ENCODE measurements at places on chromosomes 12 and 14.
A peak's percentile ranks its signal among the peaks of the same experiment; 100 is the strongest.

DNA sequence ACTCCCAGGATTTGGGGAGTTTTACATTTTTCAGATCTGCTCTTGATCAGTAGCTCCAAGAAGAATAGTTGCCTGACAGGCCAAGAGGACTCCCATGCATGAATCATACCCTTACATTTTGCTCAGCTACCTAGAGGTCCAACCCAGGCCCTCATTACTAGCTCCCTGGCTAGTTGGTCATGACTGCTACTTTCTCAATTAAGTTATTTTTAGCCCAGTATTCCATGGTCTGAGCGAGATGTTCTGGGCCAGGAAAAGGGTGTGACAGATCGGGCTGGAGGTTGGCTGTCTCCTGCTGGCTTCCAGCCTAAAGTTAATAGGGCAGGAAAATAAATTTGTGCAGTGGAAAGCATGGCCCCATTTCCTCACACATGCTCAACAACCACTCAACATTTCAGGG lies 379.2 kb downstream of the GRIN2B start:
- DNase-seq: no peak

DNA sequence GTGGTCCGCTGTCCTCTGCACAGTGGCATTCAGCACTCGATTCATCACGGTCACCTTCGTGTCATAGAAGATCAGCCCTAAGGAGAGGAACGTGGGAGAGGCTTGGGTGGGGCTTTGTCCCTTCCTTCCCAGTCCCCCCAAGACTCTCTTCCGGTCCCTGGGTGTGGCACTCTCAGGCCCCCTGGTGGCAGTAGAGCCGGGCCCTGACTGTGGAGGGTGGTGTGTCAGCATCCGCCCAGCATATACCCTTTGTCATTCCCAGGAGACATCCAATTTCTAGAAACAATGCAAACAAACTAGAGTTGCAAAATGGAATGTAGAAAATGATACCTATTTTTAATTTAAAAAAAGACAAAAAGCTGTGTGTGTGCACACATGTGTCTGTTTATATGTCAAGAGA lies 45.0 kb downstream of the TRAFD1 start:
- DNase-seq: peak; percentile 74

- no peak for DNase-seq
Observed at GRCh38 chr12:88472248-88472647, 108.0 kb downstream of the KITLG start.

DNA sequence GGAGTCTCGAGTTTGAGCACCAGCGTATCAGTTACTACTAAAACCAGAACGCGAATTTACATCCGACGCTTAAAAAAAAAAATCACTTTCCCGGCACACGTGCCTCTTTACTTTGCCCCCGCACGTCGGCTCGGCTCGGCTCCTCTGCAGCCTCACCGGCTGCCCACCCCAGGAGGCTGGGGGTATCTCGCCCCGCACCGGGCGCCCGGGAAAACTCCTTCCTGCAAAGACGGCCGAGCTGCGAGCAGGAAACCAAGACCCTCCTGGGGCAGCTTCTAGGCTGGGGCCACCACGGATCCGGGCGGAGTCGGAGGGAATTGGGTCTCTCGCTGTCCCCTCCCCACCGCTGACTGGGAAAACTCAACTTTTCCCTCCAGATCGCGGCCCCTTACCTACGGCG lies 610 bp downstream of the VSIG10 start:
- DNase-seq: peak; percentile 63

GRCh38 chr14:94946244-94946643 lies 176.3 kb upstream of the GSC start:
- DNase-seq: no peak

GRCh38 chr14:32702562-32702961 lies 236.1 kb upstream of the NPAS3 start:
- DNase-seq: peak; percentile 71

DNA sequence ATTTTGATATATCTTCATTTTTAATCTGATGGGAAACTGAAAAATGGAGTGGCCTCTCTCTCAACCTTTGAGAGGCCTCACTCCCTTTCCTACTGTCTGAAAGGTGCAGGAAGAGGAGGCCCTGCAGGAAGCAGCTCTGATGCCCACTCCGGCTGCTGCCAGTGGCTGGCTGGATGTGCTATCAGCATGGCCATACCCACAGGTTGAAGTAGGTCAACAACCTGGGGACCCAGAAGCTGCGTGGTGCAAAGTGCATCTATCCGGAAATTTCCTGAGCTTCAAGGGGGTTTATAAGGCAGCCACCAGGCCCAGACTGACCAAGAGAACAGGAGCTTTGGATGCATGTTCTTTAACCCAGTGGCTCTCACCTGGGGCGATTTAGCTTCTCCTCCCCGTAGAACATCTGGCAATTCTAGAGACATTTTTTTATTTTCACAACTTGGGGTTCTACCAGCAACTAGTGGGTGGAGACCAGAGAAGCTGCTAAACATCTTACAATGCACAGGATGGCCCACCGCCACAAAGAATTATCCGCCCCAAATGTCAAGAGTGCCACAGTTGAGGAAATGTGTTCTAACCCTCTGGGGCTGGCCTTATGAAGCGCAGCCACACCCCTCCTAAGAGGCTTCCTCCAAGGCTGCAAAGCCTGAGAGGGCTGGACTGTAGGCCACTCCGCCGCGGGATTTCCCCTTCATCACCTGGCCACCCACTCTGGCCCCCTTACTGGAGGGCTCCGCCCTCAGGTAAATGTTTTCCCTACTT lies 8.2 kb upstream of the BATF start:
- peak; percentile 81 for DNase-seq

GRCh38 chr12:4307593-4308333 lies 13.2 kb upstream of the TIGAR start:
- no peak for DNase-seq

DNA sequence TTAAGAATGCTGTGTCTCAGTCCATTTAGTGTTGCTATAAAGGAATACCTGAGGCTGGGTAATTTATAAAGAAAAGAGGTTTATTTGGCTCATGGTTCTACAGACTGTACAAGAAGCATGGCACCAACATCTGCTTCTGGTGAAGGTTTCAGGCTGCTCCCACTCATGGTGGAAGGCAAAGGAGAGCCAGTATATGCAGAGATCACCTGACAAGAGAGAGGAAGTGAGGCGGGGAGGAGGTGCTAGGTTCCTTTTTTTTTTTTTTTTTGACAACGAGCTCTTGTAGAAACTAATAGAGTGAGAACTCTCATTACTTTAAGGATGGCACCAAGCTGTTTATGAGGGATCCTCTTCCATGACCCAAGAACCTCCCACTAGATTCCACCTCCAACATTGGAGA lies 121.6 kb downstream of the NUBPL start:
- no peak for DNase-seq

DNA sequence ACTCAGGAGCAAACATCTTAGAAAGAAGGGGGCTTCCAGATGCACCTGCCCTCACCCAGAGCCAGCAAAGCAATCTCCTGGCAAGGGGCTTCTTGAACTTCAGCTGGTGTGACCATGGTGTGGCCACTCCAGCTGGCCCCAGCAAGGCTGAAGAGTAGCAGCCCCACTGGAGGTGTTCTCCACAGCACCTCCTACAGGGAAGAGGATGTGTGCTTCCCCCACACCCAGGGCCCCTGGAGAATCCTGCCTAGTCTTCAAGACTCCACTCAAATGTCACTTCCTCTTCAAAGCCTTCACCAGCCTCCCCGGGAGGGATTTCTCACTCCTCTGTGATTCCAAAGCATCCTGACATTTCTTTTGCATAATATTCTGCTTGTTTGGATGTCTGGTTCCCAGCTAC lies 8.5 kb downstream of the RAB15 start:
- no peak for DNase-seq
